ENCODE measurements at places on chromosomes 2 and 18. TPM values are rescaled to one million over a fixed set of nuclear protein-coding genes. Genes with fewer than 3 reads are reported as not detected.
A peak's percentile ranks its signal among the peaks of the same experiment; 100 is the strongest.

ID2 gene
- 57.6 TPM for polyA plus RNA-seq

ALPI gene
- polyA plus RNA-seq, result not detected

ASXL3 gene
- polyA plus RNA-seq, result 0.61 TPM

HOXD4 gene
- polyA plus RNA-seq, result not detected

C2orf78 gene
- polyA plus RNA-seq, result not detected

SPDYA gene
- polyA plus RNA-seq, result not detected

SERPINB12 gene
- not detected for polyA plus RNA-seq

TXNDC2 gene
- polyA plus RNA-seq, result not detected

DNA sequence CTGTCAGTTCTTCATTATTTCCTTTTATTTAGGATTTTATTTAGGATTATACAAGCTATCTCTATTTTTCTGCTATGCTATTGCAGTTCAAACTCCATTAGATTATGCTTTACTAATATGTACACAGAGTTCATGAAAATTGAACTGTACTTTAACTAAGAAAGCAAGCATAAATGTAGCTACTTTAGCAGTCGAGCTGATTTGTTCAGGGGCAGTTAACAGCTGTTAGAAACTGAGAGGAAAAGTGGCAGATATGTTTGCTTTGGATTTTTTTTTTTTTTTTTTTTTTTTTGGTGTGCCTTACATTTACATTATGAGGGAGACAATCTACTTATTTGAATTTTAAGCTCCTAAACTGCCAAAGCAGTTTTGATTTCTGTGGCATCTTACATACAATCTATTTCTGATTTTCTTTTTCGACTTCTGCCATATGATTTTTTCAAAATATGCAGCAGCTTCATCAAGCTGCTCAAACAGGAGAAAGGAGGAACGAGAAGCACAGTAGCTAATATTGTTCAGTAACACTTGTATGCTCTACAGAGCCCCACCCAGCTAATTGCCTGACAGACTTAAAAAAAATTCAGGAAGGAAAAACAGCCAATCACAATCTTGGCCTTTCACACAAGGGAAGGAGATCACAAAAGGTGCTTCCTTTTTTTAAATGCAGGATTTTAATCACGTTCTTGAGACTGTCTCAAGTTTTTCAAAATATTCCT lies 233.4 kb upstream of the SIX3 start:
- DNase-seq, result peak; percentile 46
- no peak overlapping the region for H3K27ac ChIP-seq
- H3K36me3 ChIP-seq, result no peaks in the 10 kb centered on the region
- H3K27me3 ChIP-seq, result no peaks in the 10 kb centered on the region
- H3K4me3 ChIP-seq, result no peak overlapping the region
- no peaks in the 10 kb centered on the region for H3K4me1 ChIP-seq

DNA sequence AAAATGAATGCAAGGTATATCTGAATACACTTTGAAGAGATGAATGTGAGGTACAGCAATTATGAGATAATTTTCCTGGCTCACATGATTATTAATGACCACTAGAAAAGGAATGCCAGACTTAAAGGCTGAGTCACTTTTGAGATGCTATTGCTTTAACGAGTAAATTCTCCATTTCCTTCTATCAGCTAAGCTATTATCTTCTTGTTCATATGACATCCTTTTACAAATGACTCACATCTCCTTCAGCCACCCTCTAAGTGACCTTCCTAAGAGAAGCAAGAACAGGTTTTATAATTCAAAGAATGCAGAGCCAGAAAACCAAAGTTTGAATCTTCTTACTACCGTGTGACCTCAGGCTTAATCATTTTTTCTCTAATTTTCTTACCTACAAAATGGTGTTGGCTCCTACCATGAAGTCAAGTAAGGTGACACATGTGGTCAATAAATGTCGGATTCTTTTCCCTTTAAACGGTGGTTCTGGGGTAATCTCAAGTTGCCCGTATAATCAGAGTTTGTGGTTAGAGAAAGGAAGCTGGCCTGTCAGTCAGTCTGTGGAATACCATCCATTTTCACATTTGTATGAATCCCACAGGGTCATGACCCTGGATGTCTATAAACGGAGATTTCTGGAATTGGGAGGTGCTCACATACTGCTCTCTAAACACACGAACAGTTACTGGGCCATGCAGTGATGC lies 184.0 kb upstream of the PID1 start:
- H3K4me1 ChIP-seq, result no peaks in the 10 kb centered on the region
- H3K36me3 ChIP-seq, result no peaks in the 10 kb centered on the region
- H3K4me3 ChIP-seq, result no peak overlapping the region
- no peak for DNase-seq
- H3K27me3 ChIP-seq, result no peaks in the 10 kb centered on the region

- peaks cover 9% of the 10 kb centered on the region for H3K4me1 ChIP-seq
- H3K4me3 ChIP-seq, result no peak overlapping the region
- H3K36me3 ChIP-seq, result no peaks in the 10 kb centered on the region
- no peak for DNase-seq
- H3K27me3 ChIP-seq, result no peaks in the 10 kb centered on the region
Observed at GRCh38 chr2:107338059-107338458, 452.1 kb upstream of the ST6GAL2 start.

DNA sequence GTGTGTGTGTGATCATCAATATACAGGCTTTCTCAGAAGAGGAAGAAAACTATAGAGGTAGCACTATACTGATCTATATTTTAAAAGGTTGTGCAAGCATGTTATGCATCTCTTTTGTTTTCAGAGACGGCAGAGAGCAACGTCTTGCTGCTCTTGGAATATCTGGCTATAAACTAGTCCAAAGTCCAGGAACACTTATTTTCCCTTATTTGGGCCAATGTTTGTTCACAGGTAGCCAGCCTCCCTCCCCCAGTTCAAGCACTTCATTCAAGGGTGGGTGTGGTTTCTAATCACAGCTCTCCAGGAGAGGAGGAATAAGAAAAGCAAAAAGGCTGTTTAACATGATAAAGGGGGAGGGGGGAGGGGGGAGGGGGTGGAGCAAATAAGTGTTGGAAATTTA lies 4.2 kb downstream of the FZD5 start:
- no peaks in the 10 kb centered on the region for H3K27me3 ChIP-seq
- peaks cover 38% of the 10 kb centered on the region for H3K36me3 ChIP-seq

- H3K4me1 ChIP-seq, result no peaks in the 10 kb centered on the region
- H3K36me3 ChIP-seq, result no peaks in the 10 kb centered on the region
- DNase-seq, result no peak
- peak overlapping the region; percentile 27 for H3K27ac ChIP-seq
- H3K4me3 ChIP-seq, result no peak overlapping the region
Observed at GRCh38 chr18:5541644-5542043, 2.2 kb downstream of the EPB41L3 start.

DNA sequence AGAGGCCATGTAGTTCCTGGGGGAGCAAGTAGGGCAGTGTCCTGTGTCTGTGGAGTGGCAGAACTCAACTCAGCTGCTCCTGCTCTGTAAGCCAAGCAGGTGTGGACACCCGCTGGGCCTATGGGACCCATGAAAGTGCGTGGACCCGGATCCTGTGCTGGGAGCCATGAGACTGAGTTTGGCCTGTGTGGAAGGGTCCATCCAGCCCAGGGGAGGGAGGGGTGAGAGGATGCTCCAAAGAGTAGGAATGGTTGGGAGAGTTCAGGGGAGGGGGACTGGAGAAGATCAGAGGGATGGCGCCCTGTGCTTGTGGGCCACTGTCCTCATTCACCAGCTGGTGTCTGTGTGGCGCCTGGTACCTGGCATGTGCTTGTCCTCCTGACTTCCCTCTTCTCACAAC lies 226.4 kb upstream of the HS6ST1 start:
- no peak overlapping the region for H3K27ac ChIP-seq
- DNase-seq, result peak; percentile 22
- no peaks in the 10 kb centered on the region for H3K27me3 ChIP-seq

DNA sequence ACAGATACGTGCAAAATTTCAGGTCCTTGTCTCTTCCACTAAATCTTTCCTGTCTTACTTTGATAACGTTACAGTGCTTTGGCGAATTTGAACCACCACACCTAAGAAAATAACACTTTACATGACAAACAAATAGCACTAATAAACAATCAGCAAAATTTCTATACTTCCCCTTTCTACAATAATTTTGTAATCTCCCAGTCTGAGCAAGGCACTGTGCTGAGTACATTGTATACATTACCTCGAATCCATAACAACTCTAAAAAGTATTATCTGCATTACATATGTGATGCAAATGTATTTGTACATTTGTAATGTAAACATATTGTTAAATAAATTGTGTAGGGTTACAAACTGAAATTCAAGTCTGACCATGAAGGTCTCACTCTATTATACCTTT lies 49.9 kb downstream of the RTN4 start:
- DNase-seq, result no peak
- no peaks in the 10 kb centered on the region for H3K27me3 ChIP-seq
- H3K36me3 ChIP-seq, result no peaks in the 10 kb centered on the region
- H3K27ac ChIP-seq, result no peak overlapping the region
- H3K4me3 ChIP-seq, result no peak overlapping the region

GRCh38 chr2:150182566-150183235 lies 304.8 kb downstream of the RND3 start:
- H3K27ac ChIP-seq, result no peak overlapping the region
- no peaks in the 10 kb centered on the region for H3K36me3 ChIP-seq
- no peak overlapping the region for H3K4me3 ChIP-seq
- no peaks in the 10 kb centered on the region for H3K4me1 ChIP-seq
- DNase-seq, result peak; percentile 24

GRCh38 chr2:98604547-98604946 lies 3.8 kb downstream of the COA5 start:
- H3K36me3 ChIP-seq, result peaks cover 52% of the 10 kb centered on the region
- DNase-seq, result no peak
- no peaks in the 10 kb centered on the region for H3K27me3 ChIP-seq

- DNase-seq, result no peak
- no peak overlapping the region for H3K27ac ChIP-seq
- H3K4me1 ChIP-seq, result no peaks in the 10 kb centered on the region
- no peaks in the 10 kb centered on the region for H3K36me3 ChIP-seq
- H3K27me3 ChIP-seq, result no peaks in the 10 kb centered on the region
Observed at GRCh38 chr18:55346961-55347740, 240.8 kb downstream of the TCF4 start.

DNA sequence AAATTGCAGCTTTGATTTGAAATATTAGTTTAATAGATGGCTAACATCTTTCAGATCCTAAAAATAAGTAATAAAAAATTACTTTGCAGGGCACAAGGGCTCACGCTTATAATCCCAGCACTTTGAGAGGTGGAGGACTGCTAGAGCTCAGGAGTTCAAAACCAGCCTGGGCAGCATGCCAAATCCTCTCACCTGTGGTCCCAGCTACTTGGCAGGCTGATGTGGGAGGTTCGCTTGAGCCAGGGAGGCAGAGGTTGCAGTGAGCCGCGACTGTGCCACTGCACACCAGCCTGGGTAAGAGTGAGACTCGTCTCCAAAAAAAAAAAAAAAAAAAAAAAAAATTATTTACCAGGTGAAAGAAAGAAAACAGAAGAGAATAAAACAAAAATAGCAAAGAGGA lies 449.8 kb downstream of the NRXN1 start:
- no peak overlapping the region for H3K27ac ChIP-seq
- H3K4me3 ChIP-seq, result no peak overlapping the region
- no peaks in the 10 kb centered on the region for H3K27me3 ChIP-seq
- no peaks in the 10 kb centered on the region for H3K4me1 ChIP-seq

DNA sequence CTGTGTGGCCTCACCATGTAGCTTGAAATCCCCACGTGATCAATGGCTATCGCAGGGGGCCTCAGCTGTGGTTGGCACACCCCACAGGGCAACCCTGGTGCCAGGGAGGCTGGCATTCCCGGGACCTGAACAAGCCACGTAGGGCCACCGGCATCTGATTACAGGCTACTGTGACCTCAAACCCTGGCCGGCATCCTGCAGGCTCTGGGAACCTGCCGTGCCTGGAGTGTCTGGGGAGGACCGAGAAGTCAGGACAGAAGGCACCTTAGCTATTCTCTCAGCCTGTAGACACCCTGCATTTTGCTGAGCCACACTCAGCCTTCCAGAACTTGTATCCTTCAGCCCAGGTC lies 213.0 kb downstream of the GLI2 start:
- H3K4me1 ChIP-seq, result no peaks in the 10 kb centered on the region
- no peaks in the 10 kb centered on the region for H3K36me3 ChIP-seq
- no peak overlapping the region for H3K27ac ChIP-seq

DNA sequence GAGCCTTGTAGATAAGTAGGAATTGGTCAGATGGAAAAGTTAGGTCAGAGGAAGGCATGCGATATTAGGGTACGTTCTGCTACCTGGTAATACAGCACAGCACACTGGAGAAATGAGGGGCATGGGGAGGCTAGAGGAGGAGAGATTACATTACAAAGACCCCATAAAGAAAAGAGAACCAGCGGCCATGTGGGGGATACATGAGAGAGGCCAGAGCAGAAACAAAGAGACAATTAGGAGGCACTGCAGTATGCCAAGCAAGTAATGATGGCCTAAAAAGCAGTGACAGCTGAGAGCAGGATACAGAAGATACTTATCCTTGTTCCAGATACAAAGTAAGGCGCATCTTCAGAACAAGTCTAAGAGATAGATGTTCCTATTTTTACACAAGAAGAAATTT lies 40.0 kb downstream of the TXNL1 start:
- no peak overlapping the region for H3K27ac ChIP-seq
- H3K36me3 ChIP-seq, result peaks cover 18% of the 10 kb centered on the region
- no peaks in the 10 kb centered on the region for H3K27me3 ChIP-seq
- DNase-seq, result no peak

DNA sequence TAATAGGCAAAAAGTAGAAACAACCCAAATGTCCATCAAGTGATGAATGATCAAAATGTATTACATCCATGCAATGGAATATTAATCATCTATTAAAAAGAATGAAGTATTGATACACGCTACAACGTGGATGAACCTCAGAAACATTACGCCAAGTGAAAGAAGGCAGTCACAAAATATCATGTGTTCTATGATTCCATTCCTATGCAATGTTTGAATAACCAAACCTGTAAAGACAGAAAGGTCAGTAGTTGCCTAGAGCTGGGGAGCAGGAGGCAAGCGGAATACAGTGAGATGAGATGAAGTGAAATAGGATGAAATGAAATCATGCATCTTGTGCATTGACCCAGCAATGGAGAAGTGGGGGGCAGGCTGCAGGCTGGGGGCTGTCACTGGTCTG lies 17.9 kb upstream of the COL6A3 start:
- DNase-seq, result no peak
- H3K4me3 ChIP-seq, result no peak overlapping the region
- H3K27ac ChIP-seq, result no peak overlapping the region
- H3K36me3 ChIP-seq, result no peaks in the 10 kb centered on the region
- H3K27me3 ChIP-seq, result no peaks in the 10 kb centered on the region

DNA sequence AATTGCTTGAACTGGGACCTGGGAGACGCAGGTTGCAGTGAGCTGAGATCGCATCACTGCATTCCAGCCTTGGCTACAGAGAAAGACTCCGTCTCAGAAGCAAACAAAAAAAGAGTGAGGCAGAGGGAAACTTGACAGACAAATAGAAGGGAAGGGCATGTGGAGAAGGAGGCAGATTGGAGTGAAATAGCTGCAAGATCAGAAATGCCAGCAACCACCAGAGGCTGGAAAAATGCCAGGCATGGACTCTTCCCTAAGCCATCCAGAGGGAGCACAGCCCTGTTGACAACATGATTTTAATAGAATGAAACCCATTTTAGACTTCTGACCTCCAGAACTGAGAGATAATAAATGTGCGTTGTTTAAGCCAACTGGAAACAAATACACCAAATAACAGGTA lies 447.2 kb upstream of the SPHKAP start:
- H3K27me3 ChIP-seq, result no peaks in the 10 kb centered on the region
- no peak for DNase-seq
- H3K4me1 ChIP-seq, result no peaks in the 10 kb centered on the region
- H3K27ac ChIP-seq, result no peak overlapping the region

Data from stomach (tissue), 19 donors.